Choroid plexus epithelial cell (primary cell): ENCODE measurements at places on chromosomes 4 and X.

GRCh38 chr4:97432551-97432950 is 710.7 kb downstream of the STPG2 start:
- no peak for DNase-seq

DNA sequence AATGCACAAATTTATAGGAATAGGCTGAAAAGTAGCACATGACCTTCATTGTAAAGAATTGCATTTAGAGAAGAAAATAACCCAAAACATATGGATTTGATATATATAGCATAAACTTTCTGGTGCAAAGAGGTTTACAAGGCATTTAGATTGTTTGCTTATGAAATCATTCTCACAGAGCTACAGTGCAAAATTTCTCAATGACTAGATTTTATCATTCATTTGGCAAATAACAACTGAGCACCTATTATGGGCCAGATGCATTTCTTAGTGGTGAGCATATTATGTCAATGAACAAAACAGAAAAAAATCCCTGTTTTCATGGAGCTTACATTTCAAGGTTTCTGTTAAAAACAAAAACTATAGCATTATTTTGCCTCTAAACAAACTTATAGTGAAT is 34.1 kb upstream of the TNIP3 start:
- no peak for DNase-seq

DNA sequence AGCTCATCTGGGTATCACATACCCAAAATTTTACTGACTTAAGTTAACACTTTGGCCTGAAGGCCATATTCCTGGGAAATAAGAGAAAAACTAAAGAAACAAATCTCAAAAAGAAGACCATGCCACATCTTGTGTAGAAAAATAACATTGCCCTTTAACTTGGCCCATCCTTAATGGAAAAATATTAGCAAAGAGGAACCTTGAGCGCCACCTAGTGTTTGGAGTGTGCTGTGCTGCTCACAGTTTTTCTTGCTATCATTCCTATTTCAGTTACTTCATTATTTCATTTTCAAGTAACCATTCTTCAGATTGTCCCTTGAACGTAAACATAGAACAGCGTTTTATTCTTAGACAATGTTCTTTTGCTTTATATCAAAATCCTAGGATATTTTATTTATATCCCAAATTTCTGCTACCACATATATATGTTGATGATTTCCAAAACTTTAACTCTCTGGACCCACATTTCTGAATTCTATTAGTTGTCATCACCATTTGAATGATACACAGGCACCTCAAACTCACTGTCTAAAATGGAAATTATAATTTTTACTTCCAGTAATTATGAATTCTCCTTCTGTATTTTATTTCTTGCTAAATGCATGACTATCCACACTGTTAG is 999.0 kb upstream of the ADGRL3 start:
- peak; percentile 69 for DNase-seq

GRCh38 chr4:114941503-114941902 is 171.9 kb downstream of the NDST4 start:
- DNase-seq, result no peak

DNA sequence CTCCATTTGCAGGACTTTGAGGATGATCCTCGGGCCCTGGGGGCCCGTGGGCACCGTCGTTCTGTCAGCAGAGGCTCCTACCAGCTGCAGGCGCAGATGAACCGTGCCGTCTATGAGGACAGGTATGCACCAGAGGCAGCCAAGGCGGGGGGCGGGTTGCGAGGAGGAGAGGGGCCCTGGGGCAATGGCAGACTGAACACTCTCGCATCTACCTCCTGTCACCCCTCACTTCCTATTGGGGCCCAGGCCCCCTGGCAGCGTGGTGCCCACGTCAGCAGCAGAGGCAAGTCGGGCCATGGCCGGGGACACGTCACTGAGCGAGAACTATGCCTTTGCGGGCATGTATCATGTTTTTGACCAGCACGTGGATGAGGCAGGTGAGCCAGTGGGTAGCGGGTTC is 2.0 kb downstream of the WDR13 start:
- no peak for DNase-seq

DNA sequence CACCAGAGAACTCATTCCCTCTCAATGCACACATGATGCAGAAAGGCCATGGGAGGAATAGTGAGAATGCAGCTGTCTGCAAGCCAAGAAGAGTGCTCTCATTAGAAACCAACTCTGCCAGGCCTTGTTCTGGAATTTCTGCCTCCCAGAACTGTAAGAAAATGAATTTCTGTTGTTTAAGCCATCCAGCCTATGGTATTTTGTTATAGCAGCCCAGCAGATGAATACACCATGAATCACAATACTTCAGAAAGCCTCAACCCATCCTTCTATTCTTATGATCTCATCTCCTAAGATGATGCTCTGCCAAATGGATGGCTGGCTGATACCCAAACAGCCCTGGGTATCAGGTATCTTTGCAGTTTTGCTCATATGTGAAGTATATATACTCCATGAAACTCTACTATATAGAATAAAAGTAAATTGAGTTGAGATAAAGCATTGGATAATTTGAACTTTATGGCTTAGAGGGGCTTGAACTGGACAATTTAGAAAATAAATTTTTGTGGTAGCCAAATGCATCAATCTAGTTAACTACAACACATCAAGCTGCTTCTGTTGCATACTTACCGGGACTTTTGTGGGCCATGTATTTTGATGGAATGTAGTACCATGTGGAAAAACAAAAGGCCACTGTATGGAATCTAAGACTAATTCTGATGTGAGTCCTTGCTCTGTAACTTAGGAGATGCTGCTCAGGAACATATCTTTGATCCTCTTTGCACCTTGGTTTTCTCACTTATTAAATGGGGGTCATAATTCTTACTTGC is 245.9 kb downstream of the HS3ST1 start:
- DNase-seq, result peak; percentile 1

DNA sequence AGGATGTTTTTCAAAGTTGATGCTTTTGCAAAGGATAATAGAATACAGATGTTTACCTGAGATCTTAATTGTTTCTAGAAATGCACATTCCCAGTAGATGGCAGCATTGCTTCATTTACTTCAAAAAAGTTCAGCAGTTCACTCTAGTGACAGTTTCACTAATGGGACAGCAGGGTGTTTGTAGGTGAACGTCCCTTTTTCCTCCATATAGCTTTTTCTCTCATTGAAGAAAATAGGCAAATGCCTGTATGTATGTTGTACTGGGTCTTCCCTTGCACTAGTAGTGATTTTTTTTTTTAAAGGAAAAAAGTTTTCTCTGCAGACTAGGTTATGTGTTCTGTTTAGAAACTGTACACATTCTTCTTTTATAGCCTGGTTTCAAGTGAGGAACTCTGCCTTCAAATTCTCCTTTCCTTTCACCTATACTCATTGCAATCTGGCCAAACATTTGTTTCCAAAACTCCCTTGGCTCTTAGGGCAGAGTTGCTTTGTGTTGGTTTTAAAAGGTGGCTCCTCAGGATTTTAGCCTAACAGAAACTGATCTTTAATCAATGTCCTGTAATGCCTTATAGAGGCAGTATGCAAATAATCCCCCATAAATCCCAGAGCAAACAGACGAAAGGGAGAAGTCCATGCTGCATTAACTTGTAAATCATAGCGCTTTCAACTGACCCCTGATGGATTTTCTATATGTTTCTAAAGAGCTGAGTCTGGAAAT is 86.3 kb downstream of the EGF start:
- DNase-seq, result peak; percentile 71

DNA sequence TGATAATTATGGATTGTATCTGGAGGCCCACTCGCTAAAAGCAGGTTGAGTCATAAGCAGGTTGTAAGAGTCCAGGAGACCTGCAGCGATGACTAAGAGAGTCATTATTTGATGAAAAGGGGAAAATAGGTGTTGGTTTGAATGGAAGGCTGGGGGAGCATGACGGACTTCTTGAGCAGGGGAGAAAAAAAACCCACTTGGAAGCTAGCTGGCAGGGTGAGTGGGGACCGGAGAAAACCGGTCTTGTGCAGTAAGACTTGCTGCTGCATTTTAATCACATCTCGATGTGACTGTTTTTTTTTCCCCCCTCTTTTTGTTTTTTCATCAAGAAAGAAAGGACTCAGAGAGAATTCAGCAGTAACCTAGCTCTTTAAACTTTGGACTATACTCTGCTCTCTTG is 90.0 kb downstream of the IGSF1 start:
- DNase-seq, result no peak

DNA sequence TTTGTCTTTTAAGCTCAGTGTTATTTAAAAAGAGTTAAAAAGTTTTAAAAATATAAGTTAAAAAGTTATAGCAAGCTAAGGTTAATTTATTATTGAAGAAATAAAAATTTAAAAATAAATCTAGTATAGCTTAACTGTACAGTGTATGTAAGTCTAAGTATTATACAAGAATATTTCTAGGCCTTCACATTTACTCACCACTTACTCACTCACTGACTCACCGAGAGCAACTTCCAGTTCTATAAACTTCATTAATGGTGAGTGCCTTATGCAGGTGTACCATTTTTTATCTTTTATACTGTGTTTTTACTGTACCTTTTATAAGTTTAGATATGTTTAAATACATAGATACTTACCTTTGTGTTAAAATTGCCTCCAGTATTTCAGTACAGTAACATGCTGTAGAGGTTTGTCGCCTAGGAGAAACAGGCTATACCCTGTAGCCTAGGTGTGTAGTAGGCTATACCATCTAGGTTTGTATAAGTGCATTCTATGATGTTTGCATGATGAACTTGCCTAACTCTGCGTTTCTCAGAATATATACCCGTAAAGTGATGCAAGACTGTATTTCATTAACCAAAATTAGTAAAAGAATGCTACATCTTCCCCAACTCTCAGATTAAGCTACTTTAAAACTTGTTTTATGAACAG is 202.9 kb downstream of the CFAP299 start:
- no peak for DNase-seq

GRCh38 chr4:8305851-8306471 is 36.4 kb downstream of the HTRA3 start:
- DNase-seq, result peak; percentile 37

GRCh38 chr4:99852199-99852749 is 35.6 kb downstream of the DAPP1 start:
- no peak for DNase-seq
